ENCODE measurements at places on chromosomes 16 and 17.

GRCh38 chr17:30505868-30506417 lies 28.7 kb downstream of the GOSR1 start:
- DNase-seq: no peak

DNA sequence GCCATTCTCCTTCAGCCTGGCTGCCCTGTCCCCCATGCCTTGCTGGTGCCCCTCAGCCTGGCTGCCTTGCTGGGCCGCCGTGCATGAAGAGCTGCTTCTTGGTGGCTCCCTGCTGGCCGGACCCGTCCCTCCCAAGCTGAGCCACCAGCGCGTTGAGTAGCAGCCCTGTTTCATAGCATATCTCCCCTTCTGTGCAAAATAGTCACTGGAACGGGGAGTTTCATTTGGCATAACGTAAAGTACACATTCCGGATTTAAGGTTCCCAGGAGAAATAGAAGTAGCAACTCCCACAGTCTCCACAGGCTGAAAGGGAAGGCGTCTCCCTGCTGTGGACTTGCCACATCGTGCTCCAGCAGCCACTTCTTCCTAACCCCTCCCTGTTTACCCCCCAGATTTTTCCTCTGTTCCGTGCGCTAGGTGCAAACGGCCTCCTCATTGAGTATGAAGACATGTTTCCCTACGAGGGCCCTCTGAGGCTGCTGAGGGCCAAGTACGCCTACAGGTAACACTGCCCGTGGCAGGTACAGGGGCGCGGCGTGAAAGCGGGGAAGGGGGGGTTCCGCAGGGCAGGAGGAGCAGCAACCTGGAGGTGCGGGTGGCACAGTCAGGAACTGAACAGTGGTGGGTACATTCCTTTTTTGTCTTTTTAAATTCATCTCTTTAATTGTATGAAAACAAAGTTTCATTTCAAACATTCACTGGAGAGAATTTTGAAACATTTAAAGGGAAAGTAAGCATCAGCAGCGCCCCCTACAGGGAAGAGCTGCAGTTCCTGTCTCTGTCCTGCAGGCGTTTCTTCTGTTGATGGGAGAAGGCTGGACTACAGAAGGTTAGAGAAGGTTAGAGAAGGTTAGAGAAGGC lies 5.8 kb upstream of the OGFOD3 start:
- DNase-seq: no peak

DNA sequence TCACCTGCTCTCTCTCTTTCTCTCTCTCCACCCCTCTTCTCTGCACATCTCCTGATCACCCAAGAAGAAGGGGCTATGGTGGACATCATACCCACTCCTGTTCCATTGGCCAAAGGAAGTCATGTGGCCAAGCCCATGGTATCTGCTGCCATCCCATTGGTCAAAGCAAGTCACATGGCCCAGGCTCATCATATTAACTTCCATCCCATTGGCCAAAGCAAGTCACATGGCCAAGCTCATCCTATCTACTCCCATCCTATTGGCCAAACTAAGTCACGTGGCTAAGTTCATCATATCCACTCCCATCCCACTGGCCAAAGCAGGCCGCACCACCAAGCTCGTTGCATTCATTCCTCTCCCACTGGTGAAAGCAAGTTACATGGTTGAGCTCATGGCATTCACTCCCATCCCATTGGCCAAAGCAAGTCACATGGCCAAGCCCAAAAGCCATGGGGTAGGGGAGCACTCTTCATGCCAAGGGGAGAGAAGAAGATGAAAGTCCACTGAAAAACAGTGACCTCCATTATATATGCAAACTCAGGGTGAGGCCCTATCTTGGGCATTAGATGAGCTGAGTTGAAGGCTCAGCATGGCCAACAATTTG lies 29.2 kb downstream of the SNX20 start:
- DNase-seq: no peak

- no peak for DNase-seq
These were observed 4.3 kb upstream of the MYL4 start for GRCh38 chr17:47204722-47205418.

- DNase-seq: no peak
These were observed 98.4 kb downstream of the MGAT5B start for GRCh38 chr17:76966486-76967181.

DNA sequence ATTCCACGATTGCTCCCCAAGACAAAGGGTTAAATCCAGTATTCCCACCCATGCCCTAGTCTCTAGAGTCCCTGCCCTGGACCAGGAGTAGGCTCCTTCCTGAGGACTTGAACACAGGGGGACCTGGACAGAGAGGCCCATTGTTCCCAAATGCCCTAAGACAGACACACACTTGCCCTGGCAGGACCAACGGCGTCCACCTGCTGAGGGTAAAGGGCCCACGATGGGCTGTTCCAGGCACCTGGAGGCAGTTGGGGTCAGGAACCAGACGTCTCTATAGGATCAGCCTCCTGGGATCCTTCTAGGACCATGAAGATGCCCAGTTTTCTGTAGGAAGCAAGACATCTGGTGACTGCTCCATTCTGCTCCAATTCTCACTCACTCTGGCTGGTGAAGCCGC lies 39.3 kb downstream of the TNFRSF13B start:
- no peak for DNase-seq

GRCh38 chr17:57915985-57916757 lies 39.0 kb downstream of the CUEDC1 start:
- no peak for DNase-seq

DNA sequence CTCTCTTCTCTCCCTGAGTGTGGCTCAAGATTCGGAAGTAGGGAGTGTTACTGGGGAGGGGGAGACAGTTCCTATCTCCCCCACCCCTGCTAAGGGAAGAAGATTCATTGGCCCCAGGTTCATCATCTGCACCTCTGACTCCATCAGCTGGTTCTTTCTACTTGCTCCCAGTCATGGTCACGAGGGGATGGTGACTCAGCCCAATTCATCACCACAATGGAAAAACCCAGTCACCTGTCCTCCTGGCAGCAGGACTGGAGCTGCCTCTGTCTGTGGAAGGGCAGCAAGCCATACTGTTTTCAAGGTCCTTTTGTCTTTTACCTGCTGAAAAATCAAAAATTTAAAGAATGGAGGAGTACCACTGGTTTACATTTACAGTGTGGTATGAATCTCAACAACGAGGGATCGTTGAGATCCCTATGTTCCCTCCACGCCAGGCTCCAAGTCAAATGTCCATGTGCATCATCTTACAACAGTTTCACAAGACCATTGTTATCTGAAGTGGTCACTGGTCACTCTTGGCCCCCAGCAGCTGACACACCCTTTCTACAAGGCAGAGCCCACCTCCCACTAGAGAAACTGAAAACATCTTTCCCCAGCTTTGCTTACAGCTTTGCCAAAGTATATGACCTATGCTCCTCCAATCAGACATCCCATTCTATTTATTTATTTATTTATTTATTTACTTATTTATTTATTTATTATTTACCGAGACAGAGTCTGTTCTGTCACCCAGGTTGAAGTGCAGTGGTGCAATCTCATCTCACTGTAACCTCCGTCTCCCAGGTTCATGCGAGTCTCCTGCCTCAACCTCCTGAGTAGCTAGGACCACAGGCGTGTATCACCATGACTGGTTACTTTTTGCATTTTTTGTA lies 40.4 kb upstream of the NDRG4 start:
- no peak for DNase-seq

DNA sequence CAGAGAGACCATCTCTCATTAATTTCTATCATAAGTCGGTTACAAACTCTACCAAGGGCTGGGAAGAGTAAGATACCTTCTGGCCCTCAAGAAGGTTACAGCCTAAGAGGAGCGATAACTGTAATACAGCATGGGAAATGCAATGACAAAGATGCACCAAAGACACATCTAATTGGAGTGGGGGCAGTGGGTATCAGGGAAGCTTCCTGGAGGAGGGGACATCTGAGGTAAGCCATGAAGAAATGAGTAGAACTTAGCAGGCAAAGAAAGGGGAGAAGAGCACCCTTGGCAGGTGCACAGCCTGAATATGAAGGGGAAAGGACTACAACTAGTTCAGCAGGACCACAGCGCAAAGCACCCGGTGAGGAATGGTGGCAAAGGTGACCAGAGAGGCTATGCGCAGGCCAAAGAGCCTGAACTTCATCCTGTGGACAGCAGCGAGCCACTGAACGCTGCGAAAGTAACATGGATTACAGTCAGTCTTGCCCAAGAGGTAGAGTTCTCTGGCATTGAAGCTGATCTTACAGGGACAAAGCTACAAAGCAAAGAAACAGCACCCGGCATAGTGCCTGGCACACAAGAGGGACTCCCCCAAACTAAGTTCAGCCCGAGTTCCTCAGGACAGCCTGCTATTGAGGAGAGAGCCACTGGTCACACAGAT lies 2.8 kb downstream of the TBC1D10B start:
- no peak for DNase-seq

DNA sequence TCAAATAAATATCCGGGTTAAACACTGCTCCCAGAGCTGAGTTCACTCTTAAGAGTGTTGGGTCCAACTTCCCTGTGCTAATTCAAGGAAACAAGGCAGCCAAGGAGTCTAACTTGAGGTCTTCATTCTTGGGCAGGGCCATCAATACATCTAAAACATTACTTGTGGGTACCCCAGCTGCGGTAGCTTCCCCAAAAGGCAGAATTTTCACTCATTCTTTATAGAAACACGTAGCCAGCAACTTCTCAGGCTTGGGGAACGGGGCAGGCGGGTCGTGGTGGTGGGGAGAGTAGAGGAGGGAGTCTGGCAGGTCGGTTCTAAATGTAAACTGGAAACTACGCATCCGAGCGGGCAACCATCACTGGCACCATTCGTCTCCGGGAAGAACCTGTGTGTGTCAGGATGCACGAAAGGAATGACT lies 666 bp upstream of the METTL9 start:
- DNase-seq: no peak

DNA sequence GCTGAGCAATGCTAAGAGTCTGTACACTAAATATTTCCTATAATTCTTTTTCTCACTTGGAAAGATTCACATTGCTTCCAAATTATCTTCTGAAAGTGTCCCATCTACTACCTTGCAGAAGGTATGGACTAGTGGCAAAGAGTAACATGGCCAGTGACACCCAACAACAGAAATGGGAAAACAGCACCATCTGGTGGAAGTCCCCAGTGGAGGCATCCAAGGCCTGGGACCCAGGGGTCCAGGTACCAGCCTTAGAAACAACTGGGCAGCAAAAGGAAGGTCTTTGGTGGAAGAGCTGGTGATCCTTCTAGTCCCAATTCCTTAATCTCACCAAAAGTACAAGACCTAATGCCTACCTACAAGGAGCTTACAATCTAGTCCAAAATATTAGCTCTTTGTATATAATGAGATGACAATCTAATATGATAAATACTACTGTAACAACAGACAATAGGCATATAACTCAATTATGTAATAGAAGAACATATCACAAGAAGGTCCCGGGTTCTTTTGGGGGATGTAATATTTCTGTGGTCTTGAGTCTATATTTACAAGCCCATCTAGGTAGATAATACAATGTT lies 55.3 kb downstream of the SKAP1 start:
- DNase-seq: no peak

DNA sequence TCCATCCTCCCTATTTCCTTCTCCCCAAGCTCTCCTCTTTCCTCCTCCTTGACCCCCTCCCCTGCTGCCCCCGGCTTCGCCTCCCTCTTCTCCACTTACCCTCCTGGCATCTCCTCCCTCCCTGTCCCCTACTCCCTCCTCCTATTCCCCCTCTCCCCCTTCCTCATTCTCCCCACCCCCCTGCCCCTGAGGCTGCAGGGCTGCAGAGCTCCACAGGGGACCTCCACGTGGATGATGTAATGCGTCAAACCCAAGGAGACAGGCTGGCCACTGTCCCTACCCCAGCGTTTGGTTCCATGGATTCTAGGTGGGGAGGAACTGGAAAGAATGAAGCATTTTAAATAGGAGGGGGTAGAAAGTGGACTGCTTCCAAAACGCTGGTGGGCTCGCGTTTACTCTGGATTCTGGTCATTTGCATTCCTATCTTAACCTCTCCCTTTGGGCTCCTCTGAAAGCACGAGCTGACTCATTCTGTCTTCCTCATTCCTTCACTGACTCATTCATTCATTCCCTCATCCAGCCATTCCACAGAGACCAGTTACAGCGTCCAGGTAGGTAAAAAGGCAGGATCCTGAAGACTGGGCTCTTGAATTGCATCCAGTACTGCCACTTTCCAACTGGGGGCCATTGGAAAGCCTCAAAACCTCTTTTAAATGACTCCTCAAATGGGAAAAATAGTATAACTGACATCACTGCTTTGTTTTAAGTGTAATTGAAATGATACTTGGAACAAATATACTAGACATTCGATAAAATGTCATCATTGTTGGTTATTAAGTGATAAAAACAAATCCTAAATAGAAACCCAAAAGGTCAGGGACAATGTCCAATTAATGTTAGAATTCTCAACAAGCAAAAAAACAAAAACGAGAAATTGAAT lies 943 bp upstream of the COTL1 start:
- DNase-seq: no peak
